ENCODE measurements at places on chromosomes 2 and 18. TPM values are rescaled to one million over a fixed set of nuclear protein-coding genes. Genes with fewer than 3 reads are reported as not detected.

Gene NYAP2
- total RNA-seq = not detected

Gene MYCN
- not detected for total RNA-seq

Gene CDK5R2
- 2.2 TPM for total RNA-seq

Gene MAP3K19
- not detected for total RNA-seq

Gene NGEF
- 19.1 TPM for total RNA-seq

Gene TRAPPC8
- total RNA-seq = 13.6 TPM

Gene GPATCH11
- 9.2 TPM for total RNA-seq

Gene CIDEA
- not detected for total RNA-seq

Gene ELOA2
- not detected for total RNA-seq

Gene TBR1
- total RNA-seq = not detected

Gene SATB2
- total RNA-seq = 2.9 TPM

Gene CCDC68
- total RNA-seq = 3.6 TPM

Gene CAPN10
- 15.9 TPM for total RNA-seq

Gene IL1RL2
- not detected for total RNA-seq

Gene TUBA4A
- 378 TPM for total RNA-seq

Gene UBE2E3
- total RNA-seq = 81.6 TPM

Gene GNAL
- 4.8 TPM for total RNA-seq

Gene AMMECR1L
- total RNA-seq = 20.3 TPM

Gene PKDCC
- total RNA-seq = 30.5 TPM

Gene PRKRA
- 31.4 TPM for total RNA-seq

Gene CABLES1
- 12.6 TPM for total RNA-seq

Gene IL36RN
- 0.06 TPM for total RNA-seq

Gene PCARE
- total RNA-seq = not detected

Gene GALNT3
- not detected for total RNA-seq

Gene NOTO
- total RNA-seq = not detected

Gene RAB1A
- 208 TPM for total RNA-seq

Gene INPP4A
- total RNA-seq = 8.8 TPM

Gene CRYBA2
- total RNA-seq = not detected

Gene ASB18
- total RNA-seq = not detected

Gene SPATA3
- not detected for total RNA-seq

Gene HOXD1
- total RNA-seq = 0.20 TPM

Gene CRACDL
- 0.54 TPM for total RNA-seq

Gene KLHL41
- 0.30 TPM for total RNA-seq

Gene NOSTRIN
- total RNA-seq = 1.6 TPM

Gene TRIB2
- total RNA-seq = 0.41 TPM

Gene GAREM1
- total RNA-seq = 2.5 TPM

Gene CTAGE1
- total RNA-seq = not detected

Measured in A549 treated with CpdA at 1 μM for 4 hours (cell line).